ENCODE measurements at places on chromosomes 4 and X. TPM values are rescaled to one million over a fixed set of nuclear protein-coding genes. Genes with fewer than 3 reads are reported as not detected.

SAGE1 gene
- not detected for total RNA-seq

FREM3 gene
- total RNA-seq: 0.05 TPM

AFP gene
- total RNA-seq: not detected

IL21 gene
- total RNA-seq: 0.36 TPM

RASL11B gene
- 0.23 TPM for total RNA-seq

TMEM255A gene
- not detected for total RNA-seq

All from activated naive CD4-positive, alpha-beta T cell treated with anti-CD3 and anti-CD28 coated beads, Interleukin-2, amount 10 ng/mL, durations not matched to agents 5 hours and 36 hours (primary cell).